ENCODE measurements at places on chromosomes 1 and 21.

DNA sequence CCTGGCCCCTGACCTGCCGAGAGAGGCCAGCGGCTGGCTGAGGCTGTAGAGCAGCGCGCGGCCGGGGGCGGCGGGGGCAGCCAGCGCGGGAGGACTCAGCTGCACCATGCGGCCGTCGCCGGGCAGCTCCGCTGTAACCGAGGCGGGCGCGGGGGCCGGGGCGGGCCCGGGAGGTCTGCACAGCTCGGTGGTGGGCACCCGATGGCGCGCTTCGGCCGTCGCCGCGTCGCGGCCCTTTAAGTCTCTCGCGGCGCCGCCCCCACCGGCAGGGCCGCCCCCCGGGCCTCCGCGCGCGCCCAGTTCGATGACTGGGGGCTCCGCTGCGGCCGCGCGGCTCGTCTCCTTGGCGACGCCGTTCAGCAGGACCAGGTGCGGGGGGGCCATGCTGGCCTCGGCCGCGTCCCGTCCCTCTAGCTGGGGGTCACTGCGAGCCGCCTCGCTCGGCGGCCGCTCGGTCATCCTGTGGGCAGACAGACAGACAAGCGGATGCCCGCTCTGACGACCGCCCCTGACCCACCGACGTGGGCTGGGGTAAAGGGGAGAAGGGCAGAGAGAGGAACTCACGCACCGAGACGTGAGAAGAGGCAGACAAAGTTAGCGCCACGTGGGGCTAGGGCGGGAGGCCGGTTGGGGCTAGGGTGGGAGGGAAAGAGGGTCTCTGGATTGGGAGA lies 6.5 kb downstream of the TAL1 start:
- DNase-seq = no peak

DNA sequence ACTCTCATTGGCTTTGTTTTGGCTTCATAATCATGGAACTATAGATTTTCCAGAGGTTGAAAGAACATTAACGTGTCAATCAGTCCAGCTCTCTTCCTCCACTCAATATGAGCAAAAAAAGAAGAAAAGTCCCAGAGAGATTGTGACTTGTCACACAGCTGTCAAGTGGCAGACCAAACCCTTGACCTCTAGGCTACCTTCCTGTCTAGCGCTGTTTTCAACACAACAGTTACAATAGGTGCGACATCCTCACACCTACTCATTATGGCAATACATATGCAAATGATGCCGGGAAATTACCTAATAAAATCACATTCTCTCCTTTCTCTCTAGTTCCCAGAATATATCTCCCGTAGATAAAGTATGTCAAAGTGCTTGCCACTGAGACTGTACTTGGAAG lies 1.1 kb downstream of the WARS2 start:
- DNase-seq = no peak

DNA sequence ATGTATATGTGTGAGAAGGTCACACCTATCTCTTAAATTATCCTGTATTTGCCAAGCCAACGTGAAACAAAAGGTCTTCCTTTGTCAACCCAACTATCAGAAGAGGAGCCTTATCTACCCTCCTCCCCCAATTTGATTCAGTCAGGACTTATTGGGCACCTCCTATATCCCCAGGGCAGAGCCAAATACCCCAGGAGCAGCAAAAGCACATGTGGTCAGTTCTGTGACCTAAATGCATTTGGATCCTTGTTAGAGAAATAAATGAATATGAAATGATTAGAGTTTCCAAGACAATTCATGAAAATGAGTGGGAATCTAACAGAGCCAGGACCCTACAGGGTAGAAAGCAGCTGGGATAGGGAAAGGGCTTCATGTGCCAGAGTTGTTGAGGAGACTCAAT lies 37.0 kb upstream of the KCND3 start:
- DNase-seq = no peak

DNA sequence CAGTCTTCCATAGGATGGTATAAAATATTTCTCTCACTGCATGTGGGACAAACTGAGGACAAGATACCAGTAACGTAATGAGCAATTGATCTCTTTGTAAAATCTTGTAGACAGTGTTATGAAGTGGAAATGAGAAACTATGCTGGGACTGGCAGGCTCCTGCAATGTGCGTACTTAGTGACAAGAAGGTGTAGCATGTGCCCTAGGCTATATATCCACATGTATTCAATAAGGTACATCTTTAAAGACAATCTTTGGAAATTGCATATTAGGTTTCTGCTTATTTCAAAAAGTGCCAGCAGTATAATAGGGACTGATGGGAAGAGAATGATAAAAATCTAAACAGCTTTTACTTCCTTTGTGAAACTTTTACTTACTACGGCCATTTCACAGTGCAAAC lies 81.9 kb upstream of the GREM2 start:
- no peak for DNase-seq

GRCh38 chr1:26556111-26556510 lies 26.6 kb downstream of the RPS6KA1 start:
- DNase-seq = no peak

DNA sequence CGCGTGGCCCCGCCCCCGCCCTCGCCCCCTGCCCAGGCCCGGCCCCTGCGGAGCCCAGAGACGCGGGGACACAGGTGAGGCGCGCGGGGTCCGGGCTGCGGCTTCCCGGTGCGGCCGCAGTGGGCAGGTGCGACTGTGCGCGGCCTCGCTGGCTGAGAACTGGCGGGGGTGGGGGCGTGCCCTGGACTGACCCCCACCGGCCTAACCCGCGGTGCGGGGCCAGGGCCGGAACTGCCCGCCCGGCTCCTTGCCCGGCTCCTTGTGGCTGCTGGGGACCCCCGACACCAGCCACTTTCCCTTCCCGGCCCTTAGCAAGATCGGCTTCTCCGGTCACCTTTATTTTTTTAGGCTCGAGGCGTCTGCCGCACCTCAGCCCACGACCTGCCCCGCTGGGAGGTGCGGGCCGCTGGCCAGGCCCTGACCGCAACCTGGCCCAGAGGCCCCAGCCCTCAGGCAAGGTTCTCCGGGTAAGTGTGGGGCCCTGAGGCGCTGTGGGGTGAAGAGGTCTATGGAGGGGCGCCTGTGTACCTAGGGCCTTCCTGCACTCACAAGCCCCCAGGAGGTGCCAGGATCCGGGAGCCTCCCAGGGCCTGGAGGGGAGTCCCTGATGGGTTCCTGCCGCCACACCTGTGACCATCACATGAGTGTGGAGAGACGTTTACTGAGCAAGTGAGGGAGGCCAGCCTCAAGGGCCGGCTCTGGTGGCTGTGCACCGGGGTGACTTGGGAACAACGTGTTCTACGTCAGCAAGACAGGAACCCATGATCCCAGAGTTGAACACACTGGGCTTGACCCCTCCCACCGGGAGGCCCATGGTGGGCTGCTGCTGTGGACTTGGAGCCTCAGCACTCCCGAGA lies at the start of gene SMIM1:
SMIM1 (plus strand) TSS at position 35 of the 857 bp plus-strand sequence. CDS start 2,625 bp downstream, outside the sequence.
- no peak for DNase-seq

DNA sequence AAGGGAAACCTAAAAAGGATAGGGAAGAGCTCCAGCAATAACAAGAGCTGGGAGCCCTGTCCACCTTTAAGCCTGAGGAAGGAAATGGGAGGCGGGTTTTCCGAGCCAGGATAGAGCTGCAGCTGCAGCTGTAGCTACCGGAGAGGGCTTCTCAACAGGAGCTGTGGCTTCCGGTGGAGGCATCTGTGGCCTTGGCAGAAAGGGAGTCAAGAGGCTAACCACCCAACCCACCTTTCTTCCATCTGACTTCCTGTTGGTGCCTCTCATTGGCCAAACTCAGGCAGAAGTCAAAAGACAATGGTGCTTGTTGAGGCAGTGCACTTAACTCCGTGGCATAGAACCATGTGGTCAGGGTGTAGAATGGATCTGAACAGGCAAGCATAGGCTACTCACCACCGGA lies 313.1 kb upstream of the DAB1 start:
- DNase-seq = no peak

- DNase-seq = no peak
These were observed 518.6 kb upstream of the ZP4 start for GRCh38 chr1:238409191-238409850.

DNA sequence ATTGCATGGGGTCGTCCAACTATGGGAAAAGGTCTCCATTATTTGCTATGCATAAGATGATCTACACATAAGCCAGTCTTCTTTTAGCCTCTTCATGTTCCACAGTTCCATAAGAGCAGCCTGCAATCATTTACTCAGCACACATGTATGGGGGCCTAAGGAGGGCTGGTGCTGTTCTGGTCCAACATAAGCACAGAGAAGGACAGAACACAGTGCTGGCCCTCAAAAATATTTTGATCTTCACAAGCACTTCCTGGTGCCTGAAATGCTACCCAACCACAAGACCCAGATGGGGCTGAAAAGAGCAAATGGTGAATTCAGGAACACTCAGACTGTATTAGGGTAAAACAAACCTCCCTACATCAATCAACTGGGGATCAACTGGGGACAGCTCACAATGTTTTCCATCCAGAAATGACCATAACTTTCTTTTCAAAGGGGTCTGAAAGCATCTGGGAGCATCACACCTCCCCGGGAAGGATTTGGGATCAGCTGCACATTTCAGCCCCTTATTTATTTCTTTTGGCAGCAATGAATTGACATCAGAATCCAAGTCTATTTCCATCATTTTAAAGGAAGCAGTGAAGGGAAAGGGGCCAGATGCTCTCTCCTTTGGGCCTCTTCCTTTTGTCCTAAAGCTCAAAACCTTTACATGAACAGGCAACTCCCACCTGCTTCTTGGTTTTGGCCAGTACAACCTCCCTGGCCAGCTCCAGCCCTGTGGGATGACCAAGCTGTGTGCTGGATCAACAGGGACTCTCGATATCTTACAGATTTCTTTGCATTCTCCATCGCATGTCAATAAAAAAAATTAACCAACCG lies 45.7 kb downstream of the KCNN3 start:
- no peak for DNase-seq

DNA sequence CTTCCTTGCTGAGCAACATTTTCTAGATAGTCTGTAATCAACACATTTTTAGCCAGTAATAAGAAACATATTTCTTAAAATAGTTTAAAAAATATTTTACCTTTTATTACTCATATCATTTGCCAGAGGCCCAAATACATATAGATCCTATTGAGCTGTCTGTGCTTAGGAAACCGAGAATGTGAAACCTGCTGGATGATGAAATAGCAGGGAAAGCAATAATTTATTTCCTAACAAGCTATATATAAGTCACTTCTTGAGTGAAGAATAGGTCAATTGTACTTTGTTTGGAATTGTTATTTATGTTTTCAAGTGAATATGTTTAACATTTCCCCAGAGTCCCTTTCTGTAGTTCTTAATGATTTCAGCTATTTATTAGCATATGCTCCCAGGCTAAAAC lies 339.9 kb upstream of the TMPRSS15 start:
- DNase-seq = no peak

- DNase-seq = no peak
These were observed 652 bp downstream of the ARL8A start for GRCh38 chr1:202143768-202144401.

DNA sequence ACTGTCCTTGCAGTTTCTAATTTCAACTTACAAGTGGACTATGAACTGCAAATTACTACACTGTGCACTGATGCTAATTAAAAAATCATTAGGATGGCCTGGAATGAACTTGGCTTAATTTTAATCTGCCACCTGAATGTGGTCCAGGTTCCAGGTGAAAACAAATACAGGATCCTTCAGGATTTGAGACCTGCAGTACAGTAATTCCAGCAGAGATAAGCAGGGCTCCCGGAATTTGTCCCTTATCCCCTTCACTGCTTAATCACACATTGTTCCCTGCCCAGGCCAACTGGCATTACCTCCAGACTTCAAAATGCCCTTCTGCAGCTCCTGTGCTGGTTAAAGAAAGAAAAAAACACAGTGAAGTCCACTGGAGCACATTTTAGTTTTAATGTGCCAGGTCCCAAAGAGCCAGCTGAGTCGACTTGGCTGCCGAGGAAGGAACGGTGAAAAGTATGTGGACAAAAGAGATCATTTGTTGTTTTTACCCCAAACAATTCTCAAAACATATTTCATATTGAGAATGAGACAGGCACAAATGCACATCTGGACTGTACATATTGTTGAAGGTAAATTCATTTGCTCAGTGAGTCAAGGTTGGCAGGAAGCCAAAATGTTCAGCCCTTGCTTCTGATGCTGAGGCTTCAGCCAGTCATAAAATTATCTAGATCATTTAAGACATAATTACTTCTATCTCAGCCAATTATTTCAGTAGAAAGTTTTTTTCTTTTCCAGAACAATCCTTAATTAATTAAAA lies 28.3 kb downstream of the DEGS1 start:
- DNase-seq = no peak

- no peak for DNase-seq
These were observed 26.4 kb downstream of the PLXNA2 start for GRCh38 chr1:208217781-208218180.

- DNase-seq = peak; percentile 95
These were observed 3.7 kb upstream of the CCN1 start for GRCh38 chr1:85576642-85577418.

DNA sequence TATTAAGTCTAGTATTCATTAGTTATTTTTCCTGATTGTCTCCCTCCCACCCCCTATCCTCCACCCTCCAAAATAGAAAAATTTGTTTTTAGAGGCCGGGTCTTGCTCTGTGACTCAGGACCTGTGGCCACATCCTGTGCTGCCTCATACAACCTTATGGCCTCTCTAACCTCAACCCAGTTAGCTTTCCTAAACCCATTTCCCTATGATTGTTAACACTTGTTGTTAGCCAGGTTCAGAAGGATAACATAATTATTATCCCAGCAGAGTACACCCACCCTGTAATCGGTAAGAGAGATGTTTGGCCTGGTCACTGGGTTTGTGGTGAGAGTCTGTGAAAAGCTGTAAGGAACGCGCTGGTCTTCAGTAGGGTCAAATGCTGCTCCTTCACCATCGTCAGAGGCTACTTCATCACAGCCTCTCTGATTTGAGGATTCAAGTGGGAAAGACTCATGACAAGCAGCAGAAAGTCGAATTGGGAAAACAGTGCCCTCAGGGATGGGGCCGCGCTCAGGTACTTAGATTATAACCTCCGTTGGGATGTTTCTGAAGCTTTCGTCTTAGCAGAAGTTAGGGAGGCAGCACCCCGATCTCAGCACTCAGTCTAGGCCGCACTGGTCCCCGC lies 35.9 kb upstream of the HMGN1 start:
- no peak for DNase-seq

- peak; percentile 83 for DNase-seq
These were observed 773 bp downstream of the CNST start for GRCh38 chr1:246566813-246567645.

- DNase-seq = peak; percentile 84
These were observed 18.2 kb downstream of the PHLDA3 start for GRCh38 chr1:201450721-201451291.

- DNase-seq = no peak
These were observed 186.1 kb downstream of the CLEC20A start for GRCh38 chr1:178310685-178311105.

GRCh38 chr1:31795801-31796621 lies 19.8 kb downstream of the SPOCD1 start:
- peak; percentile 61 for DNase-seq

DNA sequence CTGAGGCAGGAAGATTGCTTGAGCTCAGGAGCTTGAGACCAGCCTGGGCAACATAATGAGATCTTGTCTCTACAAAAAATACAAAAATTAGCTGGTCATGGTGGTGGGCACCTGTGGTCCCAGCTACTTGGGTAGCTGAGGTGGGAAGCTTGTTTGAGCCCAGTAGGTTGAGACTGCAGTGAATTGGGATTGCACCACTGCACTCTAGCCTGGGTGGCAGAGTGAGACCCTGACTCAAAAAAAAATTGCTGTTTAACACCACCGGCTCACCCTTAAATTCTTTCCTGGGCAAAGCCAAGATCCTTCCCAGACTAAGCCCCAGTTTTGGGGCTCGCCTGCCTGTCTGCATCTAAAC lies 6.6 kb upstream of the NSUN4 start:
- no peak for DNase-seq

- no peak for DNase-seq
These were observed 2.7 kb downstream of the MAN1C1 start for GRCh38 chr1:25619101-25619890.

Data from coronary artery (tissue), 2 donors.